ENCODE measurements at places on chromosomes 4 and X.

- DNase-seq: no peak
Measured at GRCh38 chr4:42350611-42351182, 46.6 kb upstream of the SHISA3 start.

DNA sequence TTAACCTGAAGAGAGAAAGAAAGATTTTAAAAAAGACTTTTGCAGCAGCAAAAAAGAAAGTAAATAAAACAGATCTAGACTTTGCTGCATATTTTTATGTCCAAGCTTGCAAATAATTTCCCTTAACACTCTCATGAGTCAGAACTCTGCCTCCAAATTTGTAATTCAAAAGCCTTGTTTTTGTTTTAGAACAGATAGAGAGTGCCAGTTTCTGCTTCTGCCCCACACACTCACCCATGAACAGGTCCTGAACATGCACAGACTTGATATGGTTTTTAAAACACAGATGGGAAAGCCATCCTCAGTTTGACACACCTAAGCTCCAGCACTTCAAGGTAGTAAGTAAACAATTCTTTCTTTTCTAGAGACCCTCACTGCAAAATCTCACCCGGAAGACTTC, 39.7 kb upstream of the VCX3B start:
- DNase-seq: no peak

DNA sequence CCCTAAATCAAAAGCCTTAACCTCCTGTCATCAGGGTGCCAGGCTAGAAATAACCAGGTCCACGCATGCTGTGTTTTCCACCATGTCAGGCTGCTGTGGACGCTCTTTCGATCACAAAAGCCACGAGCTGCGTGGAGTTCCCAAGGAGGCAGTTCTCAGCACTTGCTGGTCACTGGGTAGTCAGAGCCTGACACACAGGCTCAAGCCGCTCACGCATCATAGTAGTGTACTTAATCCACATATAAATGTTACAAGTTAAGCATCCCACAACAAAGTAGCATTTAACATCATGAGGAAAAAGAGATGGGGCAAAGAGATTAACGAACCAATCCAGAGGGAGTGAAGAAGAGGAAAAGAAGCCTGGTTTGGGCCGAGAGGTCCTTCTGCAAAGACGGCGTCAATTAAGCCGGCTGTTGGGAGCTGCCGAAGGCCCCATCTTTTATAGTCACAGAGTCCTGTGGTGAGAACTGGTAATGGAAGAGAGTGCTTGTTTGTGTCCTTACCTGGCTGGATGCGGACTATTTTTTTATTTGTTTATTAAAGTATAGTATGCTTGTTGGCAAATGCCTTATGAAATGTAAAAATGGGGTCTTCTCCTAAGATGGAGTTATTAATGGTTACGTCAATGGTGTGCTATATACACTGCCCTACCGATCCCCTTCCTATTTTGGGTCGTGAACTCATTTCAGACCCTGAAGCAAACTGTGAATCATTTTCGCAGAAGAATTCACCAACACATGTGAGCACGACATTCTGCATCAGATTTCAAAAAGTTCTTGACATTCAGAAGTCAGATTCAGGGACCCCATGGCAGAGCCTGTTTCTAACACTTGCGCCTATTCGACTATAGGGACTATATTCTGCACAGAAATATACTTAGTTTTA, 675 bp downstream of the PRIMPOL start:
- no peak for DNase-seq

DNA sequence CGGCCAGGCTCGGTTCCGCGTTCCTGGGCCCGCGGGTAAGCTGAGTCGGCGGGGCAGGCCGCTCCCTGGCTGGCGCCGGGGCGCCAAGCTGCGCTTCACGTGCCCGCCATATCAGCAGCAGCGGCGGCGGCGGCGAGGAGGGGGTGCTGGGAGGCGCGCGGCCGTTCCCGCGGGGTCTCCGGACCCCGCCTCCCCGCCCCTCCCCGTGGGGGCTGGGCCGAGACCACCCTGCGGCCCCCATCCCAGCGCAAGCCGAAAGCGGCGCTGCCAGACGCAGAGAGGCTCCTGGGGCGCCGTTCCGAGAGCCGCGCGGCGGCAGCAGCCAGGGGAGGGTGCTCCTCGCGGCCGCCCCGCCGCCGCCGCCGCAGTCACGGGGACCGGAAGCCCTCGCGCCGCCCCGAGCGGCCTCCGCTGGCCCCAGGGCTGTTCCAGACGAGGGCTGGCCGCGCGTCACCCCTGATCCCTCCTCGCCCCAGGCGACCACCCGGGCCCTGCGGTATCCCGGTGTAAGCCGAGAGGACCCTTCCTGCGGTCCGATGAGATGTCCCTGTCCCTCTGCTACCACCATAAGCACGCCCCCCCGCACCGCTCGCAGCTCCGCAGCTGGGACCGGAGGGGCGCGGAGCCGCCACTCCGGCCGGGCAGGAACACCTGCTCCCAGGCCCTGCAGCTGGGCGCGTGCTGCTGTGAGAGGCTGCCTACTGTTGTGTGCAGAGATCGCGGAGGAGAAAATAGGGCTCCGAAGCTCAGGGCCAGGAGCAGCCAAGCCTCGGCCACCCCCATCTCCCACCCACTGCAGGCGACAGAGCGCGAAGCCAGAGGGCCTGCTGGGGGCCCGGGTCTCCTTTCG, 7.5 kb upstream of the BCOR start:
- peak; percentile 31 for DNase-seq

GRCh38 chrX:46643636-46644035, 70.1 kb downstream of the CHST7 start:
- no peak for DNase-seq

DNA sequence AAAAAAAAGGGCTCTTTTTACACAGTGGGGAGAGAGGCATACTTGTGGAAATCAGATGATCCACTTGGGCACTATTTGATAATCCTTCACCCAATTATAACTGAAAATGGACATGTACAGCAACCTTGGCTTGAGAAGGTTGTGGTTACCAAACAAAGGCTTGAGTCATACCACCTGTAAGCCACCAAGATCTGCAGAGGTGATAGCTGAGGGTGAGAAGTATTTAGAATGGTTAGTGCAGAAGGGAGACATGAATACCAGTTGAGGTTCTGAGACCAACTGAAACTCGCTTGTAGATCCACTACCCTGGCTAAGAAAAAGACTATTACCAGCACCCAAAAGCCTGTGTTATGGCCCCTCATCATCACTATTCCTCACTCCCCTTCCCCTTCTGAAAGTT, 614.0 kb downstream of the STIM2 start:
- DNase-seq: no peak

DNA sequence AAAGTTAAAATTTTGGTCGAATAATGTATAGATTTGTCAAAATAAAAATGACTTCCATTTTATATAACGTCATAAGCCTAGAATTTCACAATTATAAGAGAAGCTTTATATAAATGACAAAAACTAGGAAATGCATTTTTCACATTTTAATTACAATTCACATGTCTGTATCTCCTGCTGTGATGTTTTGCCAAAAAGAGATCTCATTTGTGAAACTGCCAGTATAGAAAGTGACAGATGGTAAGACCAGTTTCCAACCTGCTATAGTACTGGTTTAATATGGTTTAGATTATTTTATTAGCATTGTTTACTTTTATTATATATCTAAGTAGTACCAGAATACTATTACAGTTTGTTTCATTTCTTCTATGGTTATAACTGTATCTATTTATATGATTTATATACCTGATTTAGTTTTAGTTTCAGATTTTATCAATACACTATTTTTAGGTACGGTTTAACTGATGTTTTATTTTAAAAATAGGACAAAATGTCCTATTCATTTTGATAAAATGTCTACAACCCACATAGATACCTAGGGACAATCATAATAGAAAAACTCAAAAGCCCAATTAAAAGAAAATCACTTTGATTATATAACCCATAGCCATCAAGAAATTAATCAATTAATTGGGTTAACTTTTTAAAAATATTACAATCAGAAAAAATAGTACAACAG, 5.4 kb upstream of the CCSER1 start:
- no peak for DNase-seq

DNA sequence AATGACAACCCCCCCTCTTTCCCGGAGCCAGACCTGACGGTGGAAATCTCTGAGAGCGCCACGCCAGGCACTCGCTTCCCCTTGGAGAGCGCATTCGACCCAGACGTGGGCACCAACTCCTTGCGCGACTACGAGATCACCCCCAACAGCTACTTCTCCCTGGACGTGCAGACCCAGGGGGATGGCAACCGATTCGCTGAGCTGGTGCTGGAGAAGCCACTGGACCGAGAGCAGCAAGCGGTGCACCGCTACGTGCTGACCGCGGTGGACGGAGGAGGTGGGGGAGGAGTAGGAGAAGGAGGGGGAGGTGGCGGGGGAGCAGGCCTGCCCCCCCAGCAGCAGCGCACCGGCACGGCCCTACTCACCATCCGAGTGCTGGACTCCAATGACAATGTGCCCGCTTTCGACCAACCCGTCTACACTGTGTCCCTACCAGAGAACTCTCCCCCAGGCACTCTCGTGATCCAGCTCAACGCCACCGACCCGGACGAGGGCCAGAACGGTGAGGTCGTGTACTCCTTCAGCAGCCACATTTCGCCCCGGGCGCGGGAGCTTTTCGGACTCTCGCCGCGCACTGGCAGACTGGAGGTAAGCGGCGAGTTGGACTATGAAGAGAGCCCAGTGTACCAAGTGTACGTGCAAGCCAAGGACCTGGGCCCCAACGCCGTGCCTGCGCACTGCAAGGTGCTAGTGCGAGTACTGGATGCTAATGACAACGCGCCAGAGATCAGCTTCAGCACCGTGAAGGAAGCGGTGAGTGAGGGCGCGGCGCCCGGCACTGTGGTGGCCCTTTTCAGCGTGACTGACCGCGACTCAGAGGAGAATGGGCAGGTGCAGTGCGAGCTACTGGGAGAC, 1.6 kb downstream of the PCDH10 start:
- peak; percentile 9 for DNase-seq

DNA sequence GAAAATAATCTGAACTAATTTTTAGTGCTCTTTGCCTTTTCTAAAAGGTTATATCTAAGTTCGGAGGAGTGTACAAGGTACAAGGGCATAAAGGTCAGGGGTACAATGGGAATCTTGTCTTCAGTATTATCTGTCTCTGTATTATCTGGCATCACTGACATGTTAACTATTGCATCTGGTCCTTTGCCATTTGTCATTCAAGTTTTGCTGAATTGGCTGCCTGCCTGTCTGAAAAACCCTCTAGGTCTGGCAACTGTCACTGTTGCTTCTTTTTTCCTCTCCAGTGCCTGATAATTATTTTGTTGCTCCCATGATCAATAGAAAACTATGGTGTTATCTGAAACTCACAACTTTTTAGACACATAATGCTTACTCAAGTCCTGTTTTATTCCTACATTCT, 112.5 kb upstream of the STK26 start:
- no peak for DNase-seq

DNA sequence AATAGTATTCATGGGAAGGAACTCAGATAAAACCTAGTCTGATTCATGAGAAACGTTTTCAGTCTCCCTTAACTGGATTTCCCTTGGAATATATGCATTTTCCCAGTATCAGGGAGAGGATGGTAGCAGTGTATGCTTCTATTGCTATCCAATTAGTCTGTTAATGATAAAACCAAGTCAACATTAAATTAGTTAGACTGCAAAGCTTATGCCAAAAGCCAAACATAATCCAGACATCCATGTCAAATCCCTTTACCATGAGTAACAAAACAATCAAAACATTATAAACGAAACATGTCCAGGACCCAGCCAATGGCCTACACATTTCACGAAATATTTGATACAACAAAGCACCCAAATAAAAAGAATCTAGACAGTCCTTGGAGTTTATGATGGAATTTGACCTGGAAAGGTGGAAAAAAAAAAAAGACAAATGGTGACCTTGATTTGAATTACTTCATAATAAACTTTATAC, 34.5 kb upstream of the VEGFD start:
- no peak for DNase-seq

- DNase-seq: no peak
Measured at GRCh38 chrX:138858438-138858837, 146.9 kb upstream of the FGF13 start.

DNA sequence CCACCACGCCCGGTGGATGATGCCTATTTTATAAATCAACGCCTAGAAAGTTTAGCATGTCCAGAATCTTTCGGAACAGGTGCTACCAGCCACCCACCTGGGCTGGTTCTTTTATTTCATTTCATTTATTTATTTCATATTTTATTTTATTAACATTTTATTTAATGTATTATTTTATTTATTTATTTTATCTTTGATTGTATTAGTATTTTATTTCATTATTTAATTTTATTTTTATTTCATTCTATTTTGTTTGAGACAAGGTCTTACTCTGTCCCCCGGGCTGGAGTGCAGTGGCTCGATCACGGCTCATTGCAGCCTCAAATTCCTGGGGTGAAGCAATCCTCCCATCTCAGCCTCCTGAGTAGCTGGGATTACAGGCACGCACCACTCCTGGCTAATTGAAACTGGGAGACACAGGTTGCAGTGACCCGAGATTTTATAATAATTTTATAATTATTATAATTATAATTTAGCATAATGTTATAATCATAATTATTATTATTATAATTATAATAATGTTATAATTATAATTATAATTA, 187.2 kb downstream of the SHOX start:
- no peak for DNase-seq

- no peak for DNase-seq
Measured at GRCh38 chrX:18598413-18598812, 73.5 kb downstream of the RS1 start.

DNA sequence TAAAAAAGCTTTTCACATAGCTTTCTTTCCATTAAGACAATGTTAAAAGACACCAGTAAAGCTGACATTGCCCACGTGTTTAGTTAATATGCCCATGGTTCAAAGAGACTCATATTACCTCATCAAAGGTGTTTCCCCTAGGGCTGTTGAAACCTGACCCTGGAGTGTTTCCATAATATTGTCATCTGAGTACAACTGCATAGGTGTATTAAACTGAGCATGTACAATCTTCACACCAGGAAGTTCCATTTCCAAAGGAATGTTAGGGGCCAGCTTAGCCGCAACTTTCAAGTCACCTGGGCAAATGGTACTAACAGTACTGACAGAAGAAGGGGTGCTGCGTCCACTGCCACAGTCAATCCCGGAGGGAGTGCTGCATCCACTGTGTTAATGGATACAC, 27.1 kb downstream of the PDLIM3 start:
- DNase-seq: no peak

DNA sequence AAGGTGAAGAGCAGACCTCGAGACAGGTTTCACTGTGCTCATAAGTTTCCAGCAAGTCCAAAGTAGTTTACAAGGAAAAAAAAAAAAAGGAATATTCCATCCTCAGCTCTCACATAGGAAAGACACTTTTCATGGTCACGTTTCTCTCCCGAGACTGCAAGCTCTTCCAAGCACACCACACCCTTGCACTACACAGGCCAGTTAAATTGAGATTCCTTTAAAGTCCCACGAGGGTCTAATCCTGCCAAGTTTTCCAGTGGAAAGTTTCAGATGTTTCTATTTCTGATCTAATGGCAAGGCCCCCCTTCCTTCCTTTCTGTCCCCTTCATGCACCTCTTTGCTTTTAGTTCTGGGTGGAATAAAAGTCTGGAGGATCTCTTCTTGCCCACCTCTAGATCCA, 67.9 kb upstream of the PCDH19 start:
- DNase-seq: no peak

GRCh38 chr4:74038425-74039314, at the start of gene CXCL3:
Gene CXCL3 (minus strand): TSS chr4:74038689. CDS start chr4:74038611, 78 bp downstream.
- no peak for DNase-seq

All from activated T-helper 2 cell treated with anti-CD3 and anti-CD28 coated beads, Interferon-gamma antibody, Interleukin-2, Interleukin-4, amounts not matched to agents 10 μg/mL and 5 μg/mL and 100 μg/mL, durations not matched to agents 14 hours and 24 hours and 36 hours (primary cell).